A549 treated with GW870086 at 1 μM for 4 hours (cell line): ENCODE measurements at places on chromosomes 2 and 18. TPM values are rescaled to one million over a fixed set of nuclear protein-coding genes. Genes with fewer than 3 reads are reported as not detected.

The ANKRD12 gene
- total RNA-seq, result 2.3 to 4.8 TPM (median 4.2 TPM) in 5 replicates

The NAT8 gene
- total RNA-seq, result not detected in 5 replicates

The CERKL gene
- 0.13 to 0.51 TPM (median 0.23 TPM) in 5 replicates for total RNA-seq

The ANKRD30B gene
- not detected in 5 replicates for total RNA-seq

The G6PC2 gene
- total RNA-seq, result not detected in 5 replicates

The MPP4 gene
- 0.07 to 0.14 TPM (median 0.13 TPM) in 3 of 5 replicates, not detected in the others for total RNA-seq
